Activated B cell treated with CpG ODN at 0.5 μM for 24 hours (primary cell): ENCODE measurements at places on chromosomes 7 and 10. TPM values are rescaled to one million over a fixed set of nuclear protein-coding genes. Genes with fewer than 3 reads are reported as not detected.

- no peaks in the 10 kb centered on the region for H3K27me3 ChIP-seq
- no peaks in the 10 kb centered on the region for H3K36me3 ChIP-seq
- no peak for DNase-seq
- no peak overlapping the region for H3K4me3 ChIP-seq
- H3K4me1 ChIP-seq, result no peaks in the 10 kb centered on the region
Observed at GRCh38 chr10:34650156-34650555, 164.9 kb downstream of the PARD3 start.

LGI1 gene
- total RNA-seq, result not detected in 2 replicates

DNA sequence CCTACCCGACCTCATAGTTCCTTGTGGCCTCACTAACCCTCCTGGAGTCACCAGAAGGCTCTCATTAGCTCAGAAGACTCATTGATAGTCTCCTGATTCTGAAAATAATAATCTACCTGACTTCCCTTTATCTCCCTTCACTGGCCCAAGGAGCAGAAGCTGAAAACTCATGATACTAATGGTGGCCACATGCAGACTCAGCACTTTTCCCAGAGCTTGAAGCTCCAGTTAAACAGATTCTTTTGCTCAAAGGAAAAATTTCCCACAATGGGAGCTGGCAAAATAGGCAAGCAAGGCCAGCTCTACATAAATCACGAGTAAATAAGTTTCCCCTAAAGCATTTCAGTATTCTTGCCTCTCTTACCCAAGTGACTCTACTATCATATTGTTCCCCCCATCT lies 8.2 kb downstream of the NAPEPLD start:
- no peaks in the 10 kb centered on the region for H3K27me3 ChIP-seq
- DNase-seq, result no peak
- no peak overlapping the region for H3K27ac ChIP-seq
- peaks cover 10% of the 10 kb centered on the region for H3K36me3 ChIP-seq

- H3K4me1 ChIP-seq, result no peaks in the 10 kb centered on the region
- no peak overlapping the region for H3K4me3 ChIP-seq
- no peak overlapping the region for H3K27ac ChIP-seq
- no peaks in the 10 kb centered on the region for H3K27me3 ChIP-seq
- no peaks in the 10 kb centered on the region for H3K36me3 ChIP-seq
Observed at GRCh38 chr10:116185199-116185867, 87.7 kb downstream of the GFRA1 start.

NAT16 gene
- total RNA-seq, result not detected in 2 replicates

DNA sequence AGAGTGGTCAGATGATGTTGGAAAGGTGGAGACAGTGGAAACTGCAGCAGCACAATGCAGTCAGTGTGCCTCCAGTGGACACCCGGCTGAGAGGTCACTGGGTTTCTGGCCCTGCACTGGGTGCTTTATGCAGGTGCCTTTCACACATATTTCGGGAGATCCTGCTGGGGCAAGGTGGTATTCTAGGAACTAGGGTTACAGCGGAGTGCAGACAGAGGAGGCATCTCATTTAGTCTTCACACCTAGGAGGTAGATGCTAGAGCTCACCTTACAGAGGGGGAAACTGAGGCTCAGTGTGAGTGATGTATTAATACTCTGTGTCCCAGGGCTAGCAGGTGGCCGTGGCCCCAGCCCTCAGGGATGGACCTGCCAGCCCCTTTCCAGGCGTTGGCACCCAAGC lies 103.9 kb upstream of the KCTD7 start:
- H3K36me3 ChIP-seq, result no peaks in the 10 kb centered on the region
- H3K4me3 ChIP-seq, result no peak overlapping the region

KIF11 gene
- 2.2 and 2.5 TPM in 2 replicates for total RNA-seq

DNA sequence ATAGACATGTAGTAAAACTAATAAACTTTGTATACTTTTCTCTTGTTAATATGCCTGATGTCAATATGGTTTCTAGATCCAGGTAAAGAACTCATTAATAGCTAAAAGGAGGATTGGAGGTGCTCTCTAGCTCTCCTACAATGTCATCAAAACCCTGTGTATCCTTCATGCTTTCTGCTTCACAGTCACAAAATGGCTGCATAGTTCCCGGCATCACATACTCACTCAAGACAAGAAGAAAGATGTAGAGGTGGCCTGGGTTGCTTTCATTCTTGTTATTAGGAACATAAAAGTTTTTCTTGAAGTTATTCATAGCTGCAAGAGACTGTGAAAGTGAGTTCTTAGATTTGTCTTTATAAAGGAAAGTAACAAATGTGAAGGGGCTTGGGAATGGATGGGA lies 149.7 kb upstream of the EEPD1 start:
- no peak for DNase-seq
- no peaks in the 10 kb centered on the region for H3K36me3 ChIP-seq
- H3K27me3 ChIP-seq, result peaks cover 3% of the 10 kb centered on the region
- H3K27ac ChIP-seq, result no peak overlapping the region
- no peak overlapping the region for H3K4me3 ChIP-seq
- H3K4me1 ChIP-seq, result no peaks in the 10 kb centered on the region

GRCh38 chr10:101047268-101047667 lies 14.5 kb upstream of the KAZALD1 start:
- peaks cover 24% of the 10 kb centered on the region for H3K4me1 ChIP-seq
- no peak overlapping the region for H3K27ac ChIP-seq
- DNase-seq, result no peak
- H3K27me3 ChIP-seq, result peaks cover 40% of the 10 kb centered on the region
- no peak overlapping the region for H3K4me3 ChIP-seq

DNA sequence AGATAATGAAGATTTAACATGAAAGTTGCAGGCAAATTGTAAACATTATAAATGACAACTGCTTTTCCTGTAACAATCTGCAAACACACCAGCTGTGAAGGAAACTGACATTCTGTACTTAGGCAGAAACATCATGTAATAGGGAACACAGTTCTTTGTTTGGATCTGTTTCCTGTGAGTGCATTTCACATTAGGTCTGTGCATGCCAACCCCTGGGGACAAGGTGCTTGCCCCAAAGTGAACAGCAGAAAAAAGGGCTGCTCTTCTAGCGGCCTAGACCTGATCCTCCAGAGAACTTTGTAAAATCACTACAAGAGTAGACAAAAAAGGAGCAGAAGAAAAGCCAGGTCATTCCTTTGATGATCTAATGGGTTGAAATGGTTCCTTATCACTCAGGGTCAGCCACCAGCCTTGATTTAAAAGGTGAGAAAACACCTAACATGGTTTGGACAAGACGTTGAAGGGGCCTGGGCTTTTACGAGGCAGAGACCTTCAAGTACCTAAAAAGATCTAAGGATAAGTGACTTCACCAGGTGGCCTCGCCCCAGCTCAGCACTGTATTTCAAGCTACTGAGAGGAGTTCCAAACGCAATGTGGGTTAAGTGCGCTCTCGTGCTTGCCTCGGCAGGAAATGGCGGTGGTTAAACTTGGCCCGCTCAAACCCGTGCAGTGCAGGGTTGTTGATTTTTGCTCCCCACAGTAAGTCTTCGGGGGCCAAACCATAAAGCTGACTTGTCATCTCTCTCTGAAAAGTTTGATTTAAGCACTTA lies 249.7 kb downstream of the CREB5 start:
- DNase-seq, result no peak
- peaks cover 6% of the 10 kb centered on the region for H3K27me3 ChIP-seq
- H3K4me3 ChIP-seq, result no peak overlapping the region
- peaks cover 3% of the 10 kb centered on the region for H3K36me3 ChIP-seq
- no peak overlapping the region for H3K27ac ChIP-seq

- H3K4me3 ChIP-seq, result no peak overlapping the region
- H3K27ac ChIP-seq, result no peak overlapping the region
- no peak for DNase-seq
- no peaks in the 10 kb centered on the region for H3K27me3 ChIP-seq
- peaks cover 16% of the 10 kb centered on the region for H3K4me1 ChIP-seq
Observed at GRCh38 chr7:151711906-151712809, 164.8 kb downstream of the PRKAG2 start.

RBM20 gene
- 0.02 TPM in 2 replicates for total RNA-seq

- H3K4me1 ChIP-seq, result peaks cover 7% of the 10 kb centered on the region
- H3K27me3 ChIP-seq, result no peaks in the 10 kb centered on the region
- H3K36me3 ChIP-seq, result peaks cover 3% of the 10 kb centered on the region
- no peak for DNase-seq
Observed at GRCh38 chr10:63363951-63364350, 101.8 kb downstream of the JMJD1C start.

DNA sequence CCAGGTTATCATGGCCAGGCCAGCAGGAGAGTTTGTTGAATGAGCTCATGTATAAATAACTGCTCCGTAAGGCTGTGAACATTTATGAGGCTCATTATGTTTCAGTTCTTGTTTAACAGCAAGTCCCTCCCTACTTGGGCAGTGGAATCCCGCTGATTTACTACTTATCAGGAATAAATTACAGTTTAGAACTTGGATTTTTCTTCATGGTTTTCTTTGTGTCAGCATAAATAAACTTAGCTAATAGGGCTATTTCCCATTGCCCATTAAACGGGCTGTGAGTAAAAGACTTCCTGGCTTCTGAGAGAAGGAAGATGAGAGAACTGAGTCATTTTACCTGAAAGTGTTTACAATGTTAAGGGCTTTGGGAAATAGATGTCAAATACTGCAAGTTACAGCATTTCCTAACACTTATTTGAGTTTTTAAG lies 701.6 kb upstream of the ANKRD30A start:
- H3K36me3 ChIP-seq, result no peaks in the 10 kb centered on the region
- no peaks in the 10 kb centered on the region for H3K27me3 ChIP-seq
- DNase-seq, result no peak
- H3K27ac ChIP-seq, result no peak overlapping the region

DNA sequence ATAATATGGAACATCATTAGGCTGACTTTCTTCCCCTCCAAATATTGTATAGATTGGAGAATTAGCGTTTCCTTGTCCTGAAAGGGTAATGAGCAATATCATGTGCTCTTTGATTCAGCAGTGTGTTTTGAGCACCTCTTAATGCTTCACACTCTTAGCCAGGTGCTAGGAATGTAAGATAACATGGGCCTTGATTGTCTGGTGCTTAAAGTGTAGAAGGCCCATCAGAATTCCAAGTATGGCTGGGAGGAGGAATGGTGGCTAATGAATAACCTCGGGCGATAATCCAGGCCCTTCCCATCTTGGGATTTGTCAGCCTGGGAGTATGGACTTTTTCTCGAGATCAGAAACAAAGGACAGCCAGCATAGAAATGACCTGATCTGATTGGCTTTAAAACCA lies 8.6 kb downstream of the TSPAN13 start:
- no peaks in the 10 kb centered on the region for H3K27me3 ChIP-seq
- DNase-seq, result no peak

DNA sequence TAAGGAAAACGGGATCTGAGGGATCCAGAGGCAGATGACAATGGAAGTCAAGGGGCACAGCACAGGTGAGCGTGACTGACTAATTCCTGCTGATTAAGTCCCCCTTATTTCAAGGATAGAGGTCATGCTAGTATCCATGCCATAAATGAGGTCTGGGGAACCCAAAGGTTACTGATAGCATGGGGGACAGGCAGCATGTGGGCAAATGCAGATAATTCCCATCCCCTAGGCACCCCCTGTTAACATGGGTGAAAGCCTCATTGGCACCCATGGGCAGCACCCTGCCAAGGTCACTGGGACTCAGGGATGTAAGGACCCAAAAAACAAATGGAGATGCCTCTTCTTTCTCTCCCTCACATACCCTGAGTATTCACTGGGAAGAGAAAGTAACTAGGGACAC lies 139.7 kb downstream of the WDR11 start:
- no peak overlapping the region for H3K27ac ChIP-seq
- no peaks in the 10 kb centered on the region for H3K36me3 ChIP-seq
- peaks cover 6% of the 10 kb centered on the region for H3K4me1 ChIP-seq
- no peaks in the 10 kb centered on the region for H3K27me3 ChIP-seq

- H3K4me1 ChIP-seq, result no peaks in the 10 kb centered on the region
- no peak overlapping the region for H3K27ac ChIP-seq
- H3K4me3 ChIP-seq, result no peak overlapping the region
- no peaks in the 10 kb centered on the region for H3K36me3 ChIP-seq
- DNase-seq, result no peak
Observed at GRCh38 chr7:79973455-79973854, 161.2 kb upstream of the GNAI1 start.

CCDC6 gene
- 27.9 and 32.2 TPM in 2 replicates for total RNA-seq

GRCh38 chr10:96225119-96225518 lies 46.2 kb downstream of the BLNK start:
- H3K36me3 ChIP-seq, result peaks cover 92% of the 10 kb centered on the region
- DNase-seq, result no peak
- H3K27ac ChIP-seq, result no peak overlapping the region

CLRN3 gene
- total RNA-seq, result not detected in 2 replicates

CDNF gene
- total RNA-seq, result 0.49 and 0.98 TPM in 2 replicates

MMRN2 gene
- 0.27 and 0.29 TPM in 2 replicates for total RNA-seq

STAG3 gene
- total RNA-seq, result 41.3 and 42.4 TPM in 2 replicates

NEUROG3 gene
- 0.38 and 0.66 TPM in 2 replicates for total RNA-seq

MINDY4 gene
- 1.2 and 1.3 TPM in 2 replicates for total RNA-seq

DNA sequence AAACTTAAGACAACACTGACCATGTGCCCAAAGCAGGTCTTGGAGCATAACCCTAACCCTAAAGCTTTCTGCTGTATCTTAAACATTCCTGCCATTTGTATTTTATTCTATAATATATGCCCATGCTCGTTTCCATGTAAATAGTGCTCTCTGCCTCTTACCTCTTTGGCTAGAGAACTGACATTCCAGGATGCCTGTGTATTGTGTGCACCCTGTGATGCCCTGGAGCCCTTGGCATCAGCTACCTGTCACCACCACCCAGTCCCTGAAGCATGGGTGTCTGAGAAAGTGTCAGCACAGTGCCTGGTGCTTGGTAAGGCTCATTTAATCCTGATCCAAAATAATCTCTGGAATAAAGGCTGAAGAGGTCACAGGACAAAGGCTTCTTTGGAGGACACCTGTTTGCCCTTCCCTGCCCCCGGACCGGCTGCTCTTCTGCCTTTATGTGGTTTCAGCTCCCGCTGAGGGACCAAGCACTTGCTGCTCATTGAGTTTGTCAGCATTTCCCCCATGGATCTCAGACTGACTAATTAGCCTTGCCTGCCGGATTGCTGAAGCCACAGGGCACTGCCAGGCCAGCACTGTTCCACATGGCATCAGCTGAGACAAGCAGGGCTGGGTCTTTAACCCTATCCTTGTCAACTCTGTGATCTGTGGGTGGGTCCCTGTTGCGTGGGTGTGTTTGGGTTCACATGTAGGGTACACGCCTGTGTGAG lies 139.1 kb upstream of the SORCS3 start:
- H3K4me3 ChIP-seq, result no peak overlapping the region
- no peaks in the 10 kb centered on the region for H3K4me1 ChIP-seq
- no peaks in the 10 kb centered on the region for H3K36me3 ChIP-seq
- no peak overlapping the region for H3K27ac ChIP-seq
- peaks cover 2% of the 10 kb centered on the region for H3K27me3 ChIP-seq

COX15 gene
- total RNA-seq, result 39.8 and 44.5 TPM in 2 replicates
